Left colon (tissue), 2 donors: ENCODE measurements at places on chromosomes 13 and 19. TPM values are rescaled to one million over a fixed set of nuclear protein-coding genes. Genes with fewer than 3 reads are reported as not detected.

CEACAM7 gene
- 2,156 TPM for total RNA-seq

DNA sequence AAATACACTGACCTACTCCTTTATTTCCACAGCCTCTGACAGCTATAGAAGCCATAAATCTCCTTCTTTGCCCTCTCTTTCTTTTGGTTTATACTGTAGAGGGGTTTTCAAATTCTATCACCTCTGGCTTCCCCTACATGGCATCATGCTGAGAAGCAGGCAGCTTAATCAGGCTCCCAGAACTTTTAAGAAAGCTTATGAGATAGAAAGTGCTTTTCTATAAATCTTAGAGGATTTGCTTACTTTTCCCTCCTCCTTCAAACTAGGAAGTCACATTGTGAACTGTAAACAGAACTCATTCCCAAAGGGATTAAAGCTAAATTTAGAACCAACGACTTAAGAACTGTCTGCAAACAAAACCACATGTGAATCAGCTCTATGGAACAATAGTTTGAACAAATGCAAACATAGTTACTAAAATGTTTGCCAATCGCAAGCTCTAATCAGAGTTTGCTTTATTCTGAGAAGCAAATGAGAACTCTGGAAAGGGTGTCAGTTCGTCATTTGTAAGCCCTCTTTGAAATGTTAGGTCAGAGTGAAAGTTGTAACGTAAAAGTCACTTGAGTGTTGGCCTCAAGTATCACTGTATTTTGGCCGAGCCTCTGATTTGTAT, 344.1 kb downstream of the RFC3 start:
- DNase-seq = no peak

DNA sequence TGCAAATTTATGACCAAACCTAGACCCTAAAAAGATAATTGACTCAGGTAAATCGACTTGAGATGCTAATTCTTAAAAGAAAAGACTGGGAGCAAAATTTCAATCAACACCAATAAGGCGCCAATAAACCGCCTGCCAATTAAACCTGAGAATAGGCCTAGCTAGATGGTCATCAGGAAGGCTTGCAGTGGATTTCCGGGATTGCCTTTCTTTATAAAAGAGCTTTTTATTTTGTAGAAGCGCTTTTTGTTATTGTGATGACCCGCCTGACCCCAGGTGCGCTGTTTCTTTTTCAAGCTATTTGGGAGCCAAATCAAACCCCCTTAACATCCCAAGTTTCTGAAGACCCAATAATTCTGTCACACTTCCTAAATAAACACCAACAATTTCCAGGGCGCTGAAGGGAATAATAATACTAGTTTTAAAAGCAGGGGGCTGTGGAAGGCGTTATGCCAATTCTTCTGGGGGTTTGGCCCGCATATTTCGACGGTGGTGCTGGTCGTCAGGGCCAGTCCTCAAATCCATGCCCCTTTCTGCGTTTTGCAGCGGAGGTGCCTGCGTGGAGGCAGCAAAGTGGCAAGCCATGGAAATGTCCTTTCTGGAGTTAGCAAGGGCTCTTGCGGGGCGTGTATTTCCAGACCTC, 2.9 kb upstream of the ZIC5 start:
- DNase-seq = no peak

GRCh38 chr13:51113969-51114368, 2.9 kb upstream of the C13orf42 start:
- no peak for DNase-seq

- DNase-seq = no peak
Measured at GRCh38 chr13:35566340-35566739, 89.9 kb upstream of the MAB21L1 start.

DNA sequence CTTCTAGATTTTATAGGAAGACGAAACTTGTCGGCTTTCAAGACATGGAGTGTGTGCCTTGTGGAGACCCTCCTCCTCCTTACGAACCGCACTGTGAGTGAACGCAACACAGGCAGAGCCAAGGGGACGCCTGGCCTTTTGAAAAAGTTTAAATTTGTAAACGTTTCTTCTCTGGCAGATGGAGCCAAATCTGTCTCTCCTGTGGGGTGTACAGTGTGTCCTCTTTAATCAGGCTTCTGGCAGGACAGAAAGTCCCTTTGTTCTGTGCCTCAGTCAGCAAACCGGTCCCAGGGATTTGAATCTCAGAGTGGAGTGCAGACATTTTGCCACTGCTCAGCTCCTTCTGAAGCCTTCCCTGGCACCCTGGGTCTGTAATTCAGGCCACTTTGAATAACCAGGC, 56.5 kb downstream of the TNFRSF19 start:
- no peak for DNase-seq

DNA sequence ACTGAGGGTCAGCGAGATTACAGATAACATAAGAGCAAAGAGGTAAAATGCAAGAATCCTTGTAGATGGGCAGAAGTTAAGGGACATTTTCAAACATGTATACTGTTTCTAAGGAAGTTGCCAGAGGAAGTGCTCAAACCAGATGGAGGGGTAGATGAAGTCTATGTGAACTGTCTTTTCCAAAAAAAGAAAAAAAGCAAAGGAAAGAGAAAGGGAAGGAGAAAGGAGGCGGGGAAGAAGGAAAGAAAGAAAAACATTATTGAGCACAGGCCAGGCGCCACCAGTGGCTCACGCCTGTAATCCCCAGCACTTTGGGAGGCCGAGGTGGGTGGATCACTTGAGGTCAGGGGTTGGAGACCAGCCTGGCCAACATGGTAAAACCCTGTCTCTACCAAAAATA, 5.3 kb downstream of the DMAC2 start:
- no peak for DNase-seq
